ENCODE measurements at places on chromosomes 6 and 20.

DNA sequence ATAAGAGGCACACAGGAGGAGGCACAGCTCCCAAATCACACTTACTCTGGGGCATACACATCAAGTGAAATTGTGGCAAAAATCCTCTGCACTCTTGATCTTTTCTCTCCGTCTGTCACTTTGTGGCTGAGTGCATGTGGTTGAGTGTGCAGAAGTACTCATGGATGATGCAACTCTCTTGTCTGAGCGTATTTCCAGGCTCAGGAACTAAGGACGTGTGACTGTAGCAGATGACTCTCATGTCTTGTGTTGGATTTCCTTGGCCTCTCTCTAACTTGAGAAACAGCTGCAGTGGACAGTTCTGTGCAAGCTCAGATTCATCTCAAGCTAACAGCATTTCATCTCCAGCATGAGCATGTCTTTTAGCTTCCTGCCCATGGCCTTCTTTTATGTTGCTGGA lies 245.4 kb upstream of the FLRT3 start:
- no peak for DNase-seq

- no peak for DNase-seq
Observed at GRCh38 chr6:167722634-167723309, 103.9 kb upstream of the AFDN start.

DNA sequence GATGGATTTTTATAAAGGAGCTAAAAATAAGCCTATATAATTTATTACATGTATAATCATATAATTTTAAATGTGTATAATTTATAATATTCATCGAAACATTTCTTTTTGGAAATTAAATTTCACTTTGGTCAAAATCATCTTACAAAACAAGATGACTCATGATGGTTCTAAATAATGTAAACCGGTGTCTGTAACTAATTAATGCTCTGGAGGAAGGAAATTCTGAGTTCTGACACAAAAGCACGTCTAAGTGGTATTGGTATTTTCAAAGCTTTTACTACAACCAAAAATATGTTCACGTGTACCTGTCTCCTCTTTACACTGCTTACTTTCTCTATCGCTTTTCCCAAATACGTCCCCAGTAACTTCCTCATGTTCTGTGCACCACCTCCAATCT lies 134.1 kb downstream of the MTHFD1L start:
- DNase-seq, result no peak

DNA sequence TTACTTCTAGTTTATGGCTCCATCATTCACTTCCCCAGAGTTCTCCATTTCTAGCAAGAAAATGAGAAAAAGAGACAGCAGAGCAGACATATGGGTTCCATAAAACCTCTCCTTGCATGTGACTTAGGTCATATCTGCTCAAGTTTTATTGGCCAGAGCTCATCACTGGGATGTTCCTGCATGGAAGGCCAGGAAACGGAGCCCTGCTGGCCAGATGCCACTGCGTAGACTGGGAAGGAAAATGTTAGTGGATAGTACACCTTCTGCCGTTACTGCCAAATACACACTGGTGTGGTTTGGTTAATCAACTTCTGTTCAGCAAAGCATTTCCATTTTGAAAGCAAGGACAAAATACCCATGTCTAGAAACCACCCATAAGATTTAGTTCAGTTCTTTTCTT lies 220.6 kb upstream of the TSHZ2 start:
- DNase-seq, result no peak

DNA sequence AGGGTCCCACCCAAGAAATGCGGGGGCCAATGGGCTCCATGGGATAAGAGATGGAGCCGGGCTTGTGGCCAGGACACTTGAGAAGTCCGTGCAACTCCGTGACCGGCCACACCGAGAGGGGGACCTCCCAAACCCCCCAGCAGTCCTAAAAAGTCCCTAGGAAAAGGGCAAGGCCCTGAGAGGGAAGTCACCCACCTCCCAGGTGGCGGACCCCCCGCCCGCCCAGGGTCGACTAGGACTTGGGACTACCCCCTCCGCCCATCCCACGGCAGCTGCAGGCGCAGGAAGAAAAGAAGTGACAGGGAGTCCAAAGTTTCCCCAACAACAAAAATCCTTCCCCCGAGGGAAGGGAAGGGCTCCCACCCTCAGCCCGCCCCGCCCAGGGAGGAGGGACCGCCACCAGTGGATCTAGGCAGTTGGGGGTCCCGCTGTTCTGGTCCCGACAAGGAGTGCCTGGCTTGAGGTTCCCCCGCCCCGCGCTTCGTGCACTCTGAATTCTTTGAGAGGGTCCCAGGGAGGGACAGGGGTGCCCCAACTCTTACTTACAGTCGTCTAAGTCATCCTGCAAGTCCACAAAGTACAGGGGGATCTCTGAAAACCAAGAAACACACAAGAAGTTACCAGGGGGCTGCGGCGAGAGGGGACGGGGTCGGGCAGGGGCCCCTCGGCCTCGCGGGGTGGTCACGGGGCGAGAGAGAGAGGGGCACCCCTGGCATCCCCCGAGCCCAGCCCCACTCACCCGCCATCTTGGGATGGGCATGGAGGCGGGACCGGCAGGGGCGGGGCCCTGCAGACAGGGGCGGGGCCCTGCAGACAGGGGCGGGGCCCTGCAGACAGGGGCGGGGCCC lies 611 bp upstream of the RAB22A start:
- DNase-seq, result no peak

Data from NCI-H1694 treated with DMSO at 0.1 percent for 48 hours (cell line).